HS-5 (cell line): ENCODE measurements at places on chromosomes 11 and 22.

DNA sequence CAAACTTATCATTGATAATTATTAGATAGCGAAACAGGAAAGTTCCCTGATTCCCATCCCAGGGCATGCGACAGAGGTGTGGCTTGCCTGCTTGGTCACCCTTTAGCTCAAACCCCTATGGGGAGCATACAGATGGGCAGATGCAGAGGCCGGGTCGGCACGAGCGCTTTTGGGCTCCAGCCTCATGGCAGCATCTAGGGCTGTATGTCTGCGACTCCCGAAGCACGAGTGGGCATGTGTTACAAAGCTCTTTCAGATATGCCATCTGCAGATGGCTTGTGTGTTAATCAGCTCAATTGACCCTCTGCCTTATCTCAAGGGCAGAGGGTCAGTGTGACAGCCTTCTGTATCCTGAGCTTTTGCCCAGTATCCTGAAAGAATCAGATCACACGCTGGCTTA lies 2069.3 kb upstream of the RAG2 start:
- no peak for DNase-seq

GRCh38 chr11:117946156-117946841 lies 17.1 kb upstream of the TMPRSS13 start:
- no peak for DNase-seq

- DNase-seq = no peak
Measured at GRCh38 chr11:86449993-86450629, 75.4 kb downstream of the CCDC81 start.

DNA sequence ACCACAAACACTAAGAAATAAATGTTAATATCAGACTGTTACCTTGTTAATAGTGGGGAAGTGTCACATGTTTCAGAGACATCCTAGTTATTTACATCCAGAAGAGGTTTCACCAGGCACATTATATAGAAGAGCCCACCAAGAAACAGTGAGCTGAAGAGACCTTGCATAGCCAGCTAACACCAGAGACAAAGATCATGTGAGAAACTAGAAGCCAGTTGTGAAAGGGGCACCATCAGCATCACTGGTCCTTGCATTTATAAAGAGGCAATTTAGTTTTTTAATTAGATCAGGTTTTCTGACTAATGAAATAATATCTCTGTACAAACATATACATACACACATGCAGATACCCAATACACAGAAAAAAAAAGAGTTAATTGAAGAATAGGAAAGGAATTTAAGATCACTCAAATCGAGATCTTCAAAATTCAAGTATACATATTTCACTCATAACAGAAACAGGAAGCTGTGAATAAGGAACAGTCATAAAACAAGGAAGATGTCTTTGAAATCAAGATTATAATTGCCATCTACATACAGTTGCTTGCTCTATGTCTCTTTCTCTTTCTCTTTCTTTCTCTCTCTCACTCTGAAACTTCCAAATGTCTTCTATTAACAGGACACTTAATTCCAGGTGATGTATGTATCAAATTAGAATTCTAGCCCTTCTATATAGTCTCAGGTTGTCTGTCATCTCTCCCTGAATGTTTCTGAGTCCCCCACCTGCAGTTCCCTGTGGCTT lies 348.7 kb downstream of the ETS1 start:
- DNase-seq = no peak

DNA sequence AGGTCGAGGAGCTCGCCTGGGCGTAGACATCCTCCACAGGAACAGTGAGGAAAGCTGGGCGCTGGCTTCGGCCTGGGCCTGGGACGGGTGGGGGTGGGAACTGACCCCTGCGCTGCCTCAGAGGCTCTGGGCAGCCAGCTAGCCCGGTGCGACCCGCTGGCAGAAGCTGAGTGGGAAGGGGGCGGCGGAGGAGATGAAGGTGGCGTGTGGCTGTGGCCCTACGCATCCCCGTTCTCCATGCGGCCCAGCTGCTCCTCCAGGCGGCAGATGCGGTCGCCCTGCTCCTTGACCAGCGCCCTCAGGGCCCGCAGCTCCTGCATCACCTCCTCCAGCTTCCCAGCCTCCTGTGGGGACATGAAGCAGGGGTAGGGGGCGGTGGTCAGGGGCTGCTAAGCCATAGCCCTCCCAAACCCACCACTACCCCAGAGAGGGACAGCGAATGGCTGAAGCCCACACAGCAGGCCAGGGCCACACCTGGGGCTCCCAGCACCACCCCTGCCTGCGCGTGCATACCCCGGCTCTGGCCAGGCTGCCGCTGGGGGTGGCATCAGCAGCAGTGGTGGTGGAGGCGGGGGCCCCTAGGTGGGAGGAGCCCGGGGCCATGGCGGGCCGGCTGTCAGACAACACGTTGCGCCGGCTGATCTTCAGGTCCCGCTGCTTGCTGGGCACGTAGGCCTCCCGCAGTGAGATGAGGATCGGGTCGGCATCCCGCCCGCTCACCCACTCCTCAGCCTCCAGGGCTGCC lies 848 bp upstream of the PTPRCAP start:
- DNase-seq = no peak

- DNase-seq = peak; percentile 100
Measured at GRCh38 chr11:100876815-100877520, 189.9 kb downstream of the ARHGAP42 start.

GRCh38 chr11:91435694-91436395 lies 788.8 kb upstream of the FAT3 start:
- no peak for DNase-seq

GRCh38 chr11:73950869-73951710 lies at the start of gene DNAJB13:
Gene DNAJB13 (plus strand): TSS chr11:73951026. CDS start chr11:73951070, 44 bp downstream.
- DNase-seq = no peak

DNA sequence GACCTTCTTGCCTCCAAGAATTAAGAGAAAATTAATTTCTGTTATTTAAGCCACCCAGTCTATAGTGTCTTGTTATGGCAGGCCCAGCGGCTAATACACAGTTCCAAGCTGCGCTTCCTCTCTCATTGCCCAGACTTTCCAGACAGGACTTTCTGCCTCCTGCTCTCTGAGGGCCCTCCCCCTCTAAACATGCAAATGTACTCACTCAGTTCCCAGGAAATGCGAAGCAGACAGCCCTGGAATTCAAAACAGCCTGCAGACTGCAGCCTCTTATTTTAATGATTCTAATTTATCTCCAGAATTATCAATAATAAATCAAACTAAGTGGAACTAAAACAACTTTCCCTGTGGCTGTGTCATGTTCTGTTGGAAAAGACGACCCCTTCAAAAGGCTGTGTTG lies 115.5 kb upstream of the ISX start:
- no peak for DNase-seq

GRCh38 chr11:57764566-57764965 lies 3.0 kb downstream of the CTNND1 start:
- DNase-seq = no peak

DNA sequence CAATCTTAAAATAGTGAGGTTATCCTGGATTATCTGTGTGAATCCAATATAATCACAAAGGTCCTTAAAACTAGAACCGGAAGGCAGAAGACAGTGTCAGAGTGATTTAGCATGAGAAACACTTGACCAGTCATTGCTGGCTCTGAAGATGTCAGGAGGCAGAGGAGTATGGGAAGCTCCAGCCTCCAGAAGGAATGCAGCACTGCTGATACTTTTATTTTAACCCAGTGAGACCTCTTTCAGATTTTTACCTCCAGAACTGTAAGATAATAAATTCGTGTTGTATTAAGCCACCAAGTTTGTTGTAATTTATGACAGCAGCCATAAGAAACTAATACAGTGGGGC lies 134.4 kb upstream of the ZC3H12C start:
- DNase-seq = no peak

GRCh38 chr11:35063488-35063931 lies 75.5 kb upstream of the CD44 start:
- DNase-seq = no peak

- DNase-seq = no peak
Measured at GRCh38 chr11:132943357-132943705, 589.0 kb downstream of the OPCML start.
